ENCODE measurements at places on chromosomes 6 and 20. TPM values are rescaled to one million over a fixed set of nuclear protein-coding genes. Genes with fewer than 3 reads are reported as not detected.
A peak's percentile ranks its signal among the peaks of the same experiment; 100 is the strongest.

Gene CD93
- total RNA-seq, result not detected

DNA sequence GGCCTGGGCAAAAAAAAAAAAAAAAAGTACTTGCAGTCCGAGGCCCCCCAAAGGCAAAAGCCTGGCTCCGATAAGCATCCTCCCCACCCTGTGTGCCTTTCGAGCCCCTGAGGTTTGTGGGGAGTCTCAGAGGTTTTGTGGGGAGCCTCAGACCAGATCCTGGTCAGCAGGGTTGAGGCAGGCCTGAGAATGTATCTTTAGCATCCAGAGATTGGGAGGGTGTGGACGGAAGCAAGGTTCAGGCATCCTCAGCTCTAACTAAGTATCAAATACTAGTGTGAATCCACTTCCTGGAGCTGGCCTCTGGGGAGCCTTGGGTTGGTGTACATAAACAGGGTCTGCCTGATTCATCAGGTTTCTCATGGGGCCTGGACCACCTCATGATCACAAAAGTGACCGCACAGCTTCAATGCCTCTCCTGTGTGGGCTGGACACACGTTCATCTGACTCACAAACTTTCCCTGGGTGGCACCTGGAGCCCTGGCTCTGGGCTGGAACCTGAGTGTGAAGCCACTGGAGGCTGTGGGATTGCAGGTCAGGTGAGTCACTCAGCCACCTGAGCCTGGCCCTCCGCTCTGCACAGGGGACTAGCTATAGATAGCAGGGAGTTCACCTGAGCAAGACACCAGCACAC, 24.4 kb downstream of the PCMTD2 start:
- no peak overlapping the region for H3K4me3 ChIP-seq
- no peak overlapping the region for H3K27ac ChIP-seq
- peak; percentile 36 for DNase-seq
- peaks cover 9% of the 10 kb centered on the region for H3K36me3 ChIP-seq

DNA sequence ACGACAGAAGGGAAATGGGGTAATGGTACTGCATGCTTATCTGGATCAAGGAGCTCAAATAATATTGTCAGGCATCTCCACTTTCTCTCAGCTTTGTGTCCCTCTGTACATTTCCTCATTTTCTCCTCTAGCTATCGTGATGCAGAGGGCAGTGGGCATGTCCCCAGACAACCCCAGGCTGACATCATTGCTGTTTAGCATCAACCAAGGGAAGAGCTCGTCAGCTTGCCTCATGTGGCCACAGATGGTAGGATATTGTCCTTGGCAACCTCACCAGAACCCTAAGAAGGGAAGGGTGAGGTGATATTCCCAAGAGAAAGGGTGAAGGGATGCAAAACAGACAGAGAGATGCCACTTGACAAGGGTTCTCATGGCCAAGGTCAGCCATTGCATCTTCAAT, 58.3 kb downstream of the MAFB start:
- DNase-seq, result no peak
- no peak overlapping the region for H3K27ac ChIP-seq
- H3K4me1 ChIP-seq, result no peaks in the 10 kb centered on the region
- H3K27me3 ChIP-seq, result peaks cover 77% of the 10 kb centered on the region
- no peak overlapping the region for H3K4me3 ChIP-seq

- H3K4me1 ChIP-seq, result peaks cover 7% of the 10 kb centered on the region
- H3K27ac ChIP-seq, result no peak overlapping the region
- no peak overlapping the region for H3K4me3 ChIP-seq
- peaks cover 21% of the 10 kb centered on the region for H3K36me3 ChIP-seq
These were observed 23.9 kb downstream of the RAET1L start for GRCh38 chr6:150001295-150002008.

- H3K4me1 ChIP-seq, result no peaks in the 10 kb centered on the region
- H3K36me3 ChIP-seq, result no peaks in the 10 kb centered on the region
- no peak for DNase-seq
- no peak overlapping the region for H3K27ac ChIP-seq
These were observed 668.9 kb downstream of the TFAP2A start for GRCh38 chr6:9745966-9746365.

DNA sequence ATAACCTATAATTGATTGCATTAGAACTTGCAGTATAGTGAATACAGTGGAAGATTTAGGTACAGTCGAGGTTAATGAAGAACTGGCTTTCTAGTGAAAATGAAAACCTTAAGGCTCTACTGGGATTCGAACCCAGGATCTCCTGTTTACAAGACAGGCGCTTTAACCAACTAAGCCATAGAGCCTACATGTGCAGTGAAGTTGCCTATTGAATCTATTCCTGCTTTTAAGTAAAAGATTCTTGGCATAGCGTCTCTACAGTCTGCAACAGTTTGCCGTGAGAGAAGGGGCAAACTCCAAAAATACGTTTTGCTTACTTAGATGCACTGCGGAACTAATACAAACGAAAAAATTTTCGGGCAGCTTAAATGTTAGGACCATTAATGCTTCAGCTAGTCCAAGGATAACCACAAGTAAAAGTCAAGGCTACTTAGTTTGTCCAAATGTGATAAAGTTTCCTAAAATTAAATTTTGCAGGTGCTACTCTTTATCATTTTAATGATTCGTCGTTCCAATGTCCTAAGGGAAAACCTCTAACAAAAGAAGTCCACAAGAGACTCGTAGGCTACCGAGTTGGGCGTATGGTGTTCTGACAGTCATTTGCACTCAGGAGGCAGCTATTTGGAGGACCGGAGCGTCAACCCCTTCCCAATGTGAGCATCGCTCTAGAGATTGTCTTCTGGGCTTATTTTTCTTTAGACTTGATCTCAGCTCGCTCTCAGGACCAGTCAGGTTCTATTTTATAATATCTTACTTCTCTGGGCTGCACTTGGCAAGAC, 31.3 kb upstream of the ZSCAN23 start:
- H3K4me1 ChIP-seq, result no peaks in the 10 kb centered on the region
- H3K36me3 ChIP-seq, result peaks cover 10% of the 10 kb centered on the region

DNA sequence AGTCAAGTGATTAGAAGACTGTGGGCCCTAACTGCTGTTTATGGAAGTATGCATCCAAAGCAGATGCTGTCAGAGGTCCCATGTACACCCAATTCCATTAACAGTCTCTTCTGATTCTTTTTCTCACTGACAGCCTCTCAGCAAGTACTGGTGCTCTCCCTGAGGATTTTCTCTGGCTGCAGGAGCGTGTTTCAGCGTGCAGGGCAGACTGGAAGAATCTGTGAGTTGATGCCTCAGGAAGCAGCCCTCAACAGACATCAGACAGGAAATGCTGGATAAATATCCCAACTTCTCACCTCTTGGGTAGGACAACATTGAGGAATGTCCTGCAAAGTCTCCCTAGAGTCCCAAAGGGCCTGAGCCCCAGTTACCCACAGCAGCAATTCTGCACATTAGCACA, 40.8 kb downstream of the ANKEF1 start:
- no peak overlapping the region for H3K4me3 ChIP-seq
- H3K4me1 ChIP-seq, result peaks cover 43% of the 10 kb centered on the region
- no peak for DNase-seq
- H3K27me3 ChIP-seq, result no peaks in the 10 kb centered on the region

DNA sequence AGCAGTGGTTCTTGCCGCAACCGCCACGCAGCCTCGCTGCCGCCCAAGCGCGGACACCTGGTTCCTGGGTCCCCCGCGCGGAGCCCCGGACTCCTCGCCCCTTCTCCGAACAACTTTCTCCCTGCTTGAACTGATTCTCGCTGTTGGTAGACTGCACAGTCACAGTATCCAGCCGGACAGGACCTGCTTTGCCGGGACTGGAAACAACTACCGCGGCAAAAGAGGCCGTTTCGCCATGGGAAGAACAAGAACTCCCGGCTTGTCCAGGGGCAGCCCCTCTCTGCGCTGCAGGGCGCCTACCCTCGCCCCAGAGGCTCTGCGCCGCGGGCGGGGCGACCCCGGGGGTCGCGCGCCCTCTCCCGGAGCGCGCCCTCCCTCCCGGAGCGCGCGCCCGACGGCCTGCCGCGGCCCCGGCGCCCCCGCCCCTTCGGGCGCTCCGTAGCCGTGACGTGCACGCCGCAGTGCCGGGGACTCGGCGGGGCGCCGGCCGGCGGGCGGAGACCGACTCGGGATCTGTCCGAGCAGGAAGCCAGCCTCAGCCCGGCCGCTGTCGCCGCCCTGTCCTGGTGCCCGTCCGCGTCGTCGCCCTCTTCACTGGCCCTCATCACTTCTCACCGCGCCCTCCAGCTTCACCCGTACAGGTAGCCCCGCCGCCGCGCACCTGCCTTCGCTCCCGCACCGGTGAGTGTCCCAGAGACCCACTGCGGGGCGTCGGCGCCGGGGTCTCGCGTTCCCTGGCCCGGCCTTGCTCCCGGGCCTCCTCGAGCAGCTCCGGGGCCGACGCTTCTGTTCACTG, at the start of gene MYO6:
MYO6 (plus strand) TSS at position 497 of the 796 bp plus-strand sequence. CDS start 68,309 bp downstream, outside the sequence.
- DNase-seq, result peak; percentile 93
- peak within 1 kb of the TSS; percentile 98 for H3K27ac ChIP-seq
- H3K36me3 ChIP-seq, result peaks cover 56% of the 10 kb centered on the region

GRCh38 chr20:362271-363254, 15.7 kb downstream of the NRSN2 start:
- peak overlapping the region; percentile 12 for H3K4me3 ChIP-seq
- H3K4me1 ChIP-seq, result peaks cover 51% of the 10 kb centered on the region
- peak overlapping the region; percentile 80 for H3K27ac ChIP-seq
- peaks cover 29% of the 10 kb centered on the region for H3K36me3 ChIP-seq
- H3K27me3 ChIP-seq, result no peaks in the 10 kb centered on the region

DNA sequence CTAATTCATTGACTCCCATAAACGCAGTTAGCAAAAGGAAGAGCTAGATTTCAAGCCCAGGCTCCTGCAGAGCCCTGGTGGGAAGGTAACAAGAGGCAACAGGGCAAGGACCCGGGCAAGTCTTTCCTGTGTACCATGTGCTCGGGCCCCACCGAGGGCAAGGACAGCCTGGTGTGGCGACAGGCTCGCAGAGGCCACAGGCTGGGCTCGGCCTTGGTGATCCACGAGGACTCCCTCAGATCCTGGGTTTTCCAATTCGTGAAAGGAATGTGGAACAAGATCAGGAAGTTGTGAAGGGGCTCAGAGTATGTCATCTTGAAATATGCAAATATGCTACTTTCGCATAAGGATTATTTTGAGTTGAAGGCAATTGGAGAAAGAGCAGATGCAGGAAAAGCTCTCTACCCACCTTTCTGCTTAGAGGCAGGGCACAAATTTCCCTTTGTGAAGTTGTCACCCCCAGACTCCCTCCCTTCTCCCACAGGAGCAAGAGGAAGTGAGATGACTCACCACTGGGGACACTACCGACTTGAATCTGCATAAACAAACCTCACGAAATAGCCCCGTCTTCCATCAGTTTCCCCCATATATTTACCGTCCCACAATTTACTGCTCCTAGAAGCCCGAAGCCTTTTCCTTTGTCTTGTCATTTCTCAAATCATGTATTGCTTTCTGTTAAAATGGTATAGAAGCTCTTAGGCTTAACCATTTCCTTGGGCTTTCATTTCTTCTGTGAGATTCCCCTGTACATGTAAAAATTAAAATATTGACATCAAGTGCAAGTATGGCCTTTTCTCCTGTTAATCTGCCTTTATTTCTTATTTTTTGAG, 79.0 kb downstream of the PSMG4 start:
- H3K27ac ChIP-seq, result no peak overlapping the region
- peak overlapping the region; percentile 22 for H3K4me3 ChIP-seq
- H3K36me3 ChIP-seq, result no peaks in the 10 kb centered on the region
- peaks cover 18% of the 10 kb centered on the region for H3K4me1 ChIP-seq
- H3K27me3 ChIP-seq, result peaks cover 13% of the 10 kb centered on the region

GRCh38 chr6:63487103-63487813, 85.0 kb upstream of the LOC128125822 start:
- no peak overlapping the region for H3K27ac ChIP-seq
- no peak overlapping the region for H3K4me3 ChIP-seq
- H3K4me1 ChIP-seq, result no peaks in the 10 kb centered on the region

- no peaks in the 10 kb centered on the region for H3K4me1 ChIP-seq
- DNase-seq, result no peak
- no peaks in the 10 kb centered on the region for H3K36me3 ChIP-seq
- no peak overlapping the region for H3K27ac ChIP-seq
- no peak overlapping the region for H3K4me3 ChIP-seq
These were observed 120.0 kb downstream of the CD164 start for GRCh38 chr6:109262261-109262660.

DNA sequence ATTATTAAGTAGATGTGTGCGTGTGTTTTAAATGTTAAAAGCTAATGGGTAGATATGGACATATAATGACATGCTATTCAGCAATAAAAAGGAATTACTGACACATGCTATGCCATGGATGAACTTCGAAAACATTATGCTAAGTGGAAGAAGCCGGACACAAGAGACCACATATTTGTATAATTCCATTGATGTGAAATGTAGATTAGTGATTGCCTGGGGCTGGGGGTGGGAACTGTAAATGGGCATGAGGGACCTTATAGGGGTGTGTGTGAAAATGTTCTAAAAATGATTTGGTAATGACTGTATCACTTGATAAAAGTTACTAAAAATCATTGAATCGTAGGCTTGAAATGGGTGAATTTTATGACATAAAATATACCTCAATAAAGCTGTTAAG, 104.5 kb upstream of the BEND3 start:
- H3K27me3 ChIP-seq, result no peaks in the 10 kb centered on the region
- H3K36me3 ChIP-seq, result no peaks in the 10 kb centered on the region
- H3K4me3 ChIP-seq, result no peak overlapping the region
- H3K4me1 ChIP-seq, result no peaks in the 10 kb centered on the region
- H3K27ac ChIP-seq, result peak overlapping the region; percentile 53

Gene PTK7
- total RNA-seq, result 49.7 TPM

Gene GGTLC1
- total RNA-seq, result not detected

Gene DHX16
- total RNA-seq, result 55.6 TPM

GRCh38 chr6:52019092-52019491, 68.3 kb downstream of the PKHD1 start:
- H3K36me3 ChIP-seq, result peaks cover 37% of the 10 kb centered on the region
- H3K4me1 ChIP-seq, result peaks cover 5% of the 10 kb centered on the region
- H3K27me3 ChIP-seq, result no peaks in the 10 kb centered on the region
- H3K4me3 ChIP-seq, result no peak overlapping the region
- DNase-seq, result no peak

Gene NKX2-2
- total RNA-seq, result not detected

DNA sequence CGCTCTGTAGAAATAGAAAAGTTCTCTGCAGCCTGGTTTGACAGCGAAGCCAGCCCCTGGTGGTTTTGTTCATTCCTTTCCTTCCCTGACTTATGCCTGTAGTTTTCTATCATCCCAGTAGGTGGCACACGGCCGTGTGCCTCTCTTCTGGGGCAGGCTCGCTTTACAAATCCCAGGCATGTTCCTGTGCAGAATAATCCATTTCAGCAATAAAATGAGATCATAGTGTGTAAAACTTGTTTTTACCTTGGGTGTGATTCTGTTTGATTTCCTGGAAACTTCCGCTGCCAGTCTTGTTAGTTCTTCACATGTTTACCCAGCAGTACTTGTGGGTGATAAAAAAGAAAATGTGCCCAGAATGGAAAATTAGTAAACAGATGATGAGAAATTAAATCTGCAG, 7.4 kb upstream of the INSM1 start:
- no peak overlapping the region for H3K27ac ChIP-seq
- DNase-seq, result no peak
- H3K4me3 ChIP-seq, result no peak overlapping the region
- peaks cover 21% of the 10 kb centered on the region for H3K27me3 ChIP-seq
- H3K4me1 ChIP-seq, result no peaks in the 10 kb centered on the region

Gene THEMIS
- not detected for total RNA-seq

All from Calu3 (cell line).